T47D (cell line): ENCODE measurements at places on chromosomes 4 and X.
A peak's percentile ranks its signal among the peaks of the same experiment; 100 is the strongest.

DNA sequence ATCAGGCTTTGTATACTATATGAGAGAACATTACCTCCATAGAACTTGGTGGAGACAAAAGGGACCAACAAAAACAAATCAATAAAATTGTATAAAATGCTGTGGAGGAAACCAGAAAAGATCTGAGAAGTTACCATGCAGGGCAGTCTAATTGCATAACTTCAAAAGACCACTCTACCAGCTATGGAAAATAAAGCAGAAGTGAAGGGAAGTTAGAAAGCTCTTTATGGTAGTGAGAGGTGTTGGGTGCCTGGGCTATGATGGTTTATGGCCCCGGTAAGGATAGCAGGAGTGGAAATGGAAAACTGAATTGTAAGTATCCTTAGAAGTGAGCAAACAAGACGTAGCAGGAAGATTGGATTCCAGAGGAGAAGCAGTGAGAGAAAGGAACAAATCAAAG lies 3.1 kb downstream of the TMEM184C start:
- DNase-seq, result no peak

GRCh38 chrX:133847340-133847994 lies 137.9 kb downstream of the GPC3 start:
- no peak for DNase-seq

DNA sequence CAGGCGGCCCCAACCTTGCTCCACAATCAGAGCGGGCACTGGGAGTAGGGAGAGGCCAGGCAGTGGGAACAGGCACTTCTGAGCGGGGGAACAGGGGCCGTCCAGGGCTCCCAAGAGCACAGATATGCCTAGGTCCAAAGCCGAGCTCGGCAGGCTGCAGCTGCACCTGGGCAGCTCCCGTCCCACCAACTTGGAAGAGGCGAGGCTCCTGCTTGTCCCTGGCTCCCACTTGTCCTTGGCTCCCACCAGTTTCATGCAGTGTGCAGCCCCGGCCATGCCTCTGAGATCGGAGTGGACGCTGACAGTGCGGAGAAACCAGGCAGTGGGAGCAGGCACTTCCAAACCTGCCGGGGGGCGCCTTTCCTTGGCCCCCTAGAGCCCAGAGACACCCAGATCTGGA lies 84.0 kb upstream of the XAGE2 start:
- DNase-seq, result no peak

- DNase-seq, result no peak
These were observed 47.2 kb upstream of the TMEM33 start for GRCh38 chr4:41887821-41888686.

DNA sequence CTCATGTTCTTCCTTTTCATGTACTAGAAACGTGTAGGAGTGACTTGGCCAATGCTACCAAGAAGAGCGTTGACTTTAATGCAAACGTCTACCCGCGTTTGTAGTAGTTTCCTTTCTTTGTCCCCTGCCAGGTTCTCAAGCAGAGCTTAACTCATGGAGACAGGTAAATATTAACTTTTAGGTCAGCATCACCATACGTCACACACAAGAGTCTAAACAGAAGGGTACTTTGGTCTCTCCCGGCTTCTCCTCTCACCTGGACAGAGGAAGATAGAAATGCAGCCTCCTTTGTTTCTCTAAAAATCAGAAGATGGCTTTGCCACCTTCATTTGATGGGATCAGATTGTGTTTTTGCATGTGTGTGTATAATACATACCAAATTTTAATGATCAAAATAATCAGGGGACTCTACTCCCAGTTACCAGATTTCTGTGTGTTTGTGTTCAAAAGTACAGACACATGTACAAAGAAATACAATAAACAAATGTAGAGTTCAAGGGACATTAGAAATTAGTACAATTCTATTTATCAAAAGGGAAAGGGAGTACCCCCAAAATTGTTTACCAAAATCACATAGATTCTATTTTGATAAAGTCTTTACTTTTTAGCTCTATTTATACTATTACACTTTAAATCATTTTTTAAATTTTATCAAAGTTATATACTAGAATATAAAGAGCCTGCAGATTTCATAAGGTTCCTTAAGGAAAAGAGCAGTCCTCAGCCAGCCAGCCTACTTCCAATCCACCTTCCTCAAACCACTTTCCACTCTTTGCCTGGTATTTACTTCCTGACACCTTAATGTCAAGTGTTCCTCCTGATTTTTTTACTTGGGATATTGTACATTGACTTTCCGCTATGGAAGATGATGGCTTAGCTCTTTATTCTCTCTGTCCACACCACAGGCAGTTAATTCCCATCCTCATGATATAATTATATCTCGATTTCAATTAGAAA lies 195.5 kb downstream of the RELL1 start:
- no peak for DNase-seq

DNA sequence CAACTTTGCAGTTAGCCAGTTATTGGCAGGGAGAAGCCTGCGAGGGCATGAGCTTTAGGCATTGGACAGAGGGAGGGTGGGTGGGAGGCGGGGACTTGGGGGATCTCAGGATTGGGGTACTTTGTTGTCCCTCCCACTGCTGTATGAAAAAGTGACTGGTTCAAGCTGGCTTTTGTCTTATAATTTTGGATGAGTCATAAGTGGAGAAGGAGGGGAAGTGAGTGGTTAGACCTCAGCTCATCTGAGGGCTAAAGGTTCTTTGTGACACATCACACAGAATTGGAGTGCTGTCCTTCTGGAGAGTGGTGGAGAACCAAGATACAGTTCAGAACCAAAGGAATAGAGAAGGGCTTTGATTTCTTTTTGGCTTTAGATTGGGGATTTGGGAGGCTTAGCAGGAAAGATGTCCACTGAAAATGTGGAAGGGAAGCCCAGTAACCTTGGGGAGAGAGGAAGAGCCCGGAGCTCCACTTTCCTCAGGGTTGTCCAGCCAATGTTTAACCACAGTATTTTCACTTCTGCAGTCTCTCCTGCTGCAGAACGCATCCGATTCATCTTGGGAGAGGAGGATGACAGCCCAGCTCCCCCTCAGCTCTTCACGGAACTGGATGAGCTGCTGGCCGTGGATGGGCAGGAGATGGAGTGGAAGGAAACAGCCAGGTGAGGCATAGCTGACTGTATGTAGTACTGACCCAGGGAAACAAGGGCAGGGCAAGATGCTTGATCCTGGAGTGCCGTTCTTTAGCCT lies at the start of gene SLC4A4:
Gene SLC4A4 (plus strand): TSS at position 175 of the 748 bp plus-strand sequence.
- no peak for DNase-seq

GRCh38 chr4:159899596-159899995 lies 796.7 kb downstream of the RAPGEF2 start:
- DNase-seq, result no peak

- DNase-seq, result no peak
These were observed 115.6 kb upstream of the TLL1 start for GRCh38 chr4:165757451-165757850.

DNA sequence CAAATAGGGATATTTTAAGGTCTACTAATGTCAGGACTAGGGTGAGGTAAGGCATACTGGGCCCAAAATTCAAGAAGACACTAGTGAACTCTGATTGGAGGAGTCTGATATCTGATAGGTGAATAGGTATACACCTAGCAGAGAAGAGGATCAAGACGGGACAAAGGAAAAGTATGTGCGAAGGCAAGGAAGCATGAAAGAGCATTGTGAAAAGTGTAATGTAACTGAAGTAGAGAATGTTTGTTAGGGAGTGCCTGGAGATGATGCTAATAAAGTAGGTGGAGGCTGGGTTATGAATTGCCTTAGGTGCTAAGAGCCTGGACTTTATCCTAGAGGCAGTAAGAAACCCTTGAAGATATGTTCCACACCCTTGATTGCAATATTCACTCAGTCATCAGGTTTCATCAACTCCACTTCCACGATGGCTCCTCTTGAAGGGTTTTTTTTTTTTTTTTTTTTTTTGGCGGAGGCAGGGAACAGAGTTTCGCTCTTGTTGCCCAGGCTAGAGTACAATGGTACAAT lies 49.9 kb upstream of the XIAP start:
- DNase-seq, result no peak

- DNase-seq, result no peak
These were observed 198.1 kb upstream of the NUDT6 start for GRCh38 chr4:123120473-123120872.

DNA sequence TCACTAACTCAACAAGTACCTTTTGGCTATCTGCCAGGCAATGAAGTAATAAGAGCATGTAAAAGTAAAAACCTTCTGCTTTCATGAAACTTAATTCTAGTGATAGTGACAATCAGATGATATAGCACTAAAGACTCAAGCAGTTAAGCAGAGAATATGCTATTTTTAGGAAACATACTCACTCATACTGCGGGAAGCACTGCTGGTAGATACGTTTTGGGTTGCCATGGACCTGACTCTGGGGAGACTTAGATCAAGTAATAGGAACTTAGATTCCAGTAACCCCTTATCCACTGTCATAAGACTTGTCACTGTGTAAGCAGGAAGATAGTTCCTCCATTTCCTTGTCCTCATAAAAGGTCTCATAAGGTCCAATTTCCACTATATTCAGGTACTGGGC lies 386.3 kb downstream of the DMD start:
- no peak for DNase-seq

- DNase-seq, result no peak
These were observed 1005.8 kb downstream of the PCDH18 start for GRCh38 chr4:136526517-136526916.

DNA sequence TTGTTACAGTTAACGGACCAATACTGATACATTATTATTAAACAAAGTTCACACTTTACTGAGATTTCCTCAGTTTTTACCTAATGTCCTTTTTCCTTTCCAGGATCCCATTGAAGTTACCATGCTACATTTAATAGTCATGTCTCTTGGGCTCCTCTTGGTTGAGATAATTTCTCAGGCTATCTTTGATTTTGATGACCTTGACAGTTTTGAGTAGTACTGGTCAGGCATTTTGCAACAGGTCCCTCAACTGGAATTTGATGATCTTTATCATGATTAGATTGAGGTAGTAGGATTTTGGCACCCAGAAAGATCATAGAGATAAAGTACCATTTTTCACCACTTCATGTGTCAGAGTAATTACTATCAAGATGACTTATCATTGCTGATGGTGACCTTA lies 53.8 kb downstream of the NDNF start:
- no peak for DNase-seq

DNA sequence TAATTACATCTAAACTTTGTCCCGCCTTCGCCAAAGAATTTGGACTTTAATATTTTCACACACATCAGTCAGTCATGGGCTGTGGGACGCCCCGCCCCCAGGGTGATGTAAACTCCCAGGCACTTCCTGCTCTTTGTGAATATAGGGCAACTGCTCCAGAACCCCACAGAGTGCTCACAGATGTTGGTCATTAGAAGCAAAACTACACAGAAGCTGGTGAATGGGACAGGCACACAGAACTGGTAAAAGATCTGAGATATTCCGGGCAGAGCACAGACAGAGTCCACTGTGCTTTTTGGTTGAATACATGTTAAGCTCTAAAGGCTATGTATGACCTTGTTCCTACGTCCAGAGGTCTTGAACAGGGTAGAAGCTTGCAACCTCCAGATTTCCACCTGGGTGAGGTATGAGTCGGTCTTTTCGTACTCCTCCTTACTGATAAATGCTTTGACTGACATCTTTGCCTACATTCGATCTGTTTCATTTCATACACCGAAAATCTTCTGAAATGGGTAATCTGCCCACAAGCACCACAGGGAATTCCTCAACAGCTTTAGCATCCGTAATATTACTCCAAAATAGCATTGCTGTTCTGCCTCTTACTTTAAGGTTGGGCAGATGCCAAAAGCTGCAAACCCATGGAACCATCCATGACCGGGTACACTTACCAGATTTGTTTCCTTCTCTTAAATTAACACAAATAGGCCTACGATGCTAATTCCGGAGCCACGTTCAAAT lies 144.6 kb downstream of the AMELX start:
- no peak for DNase-seq

DNA sequence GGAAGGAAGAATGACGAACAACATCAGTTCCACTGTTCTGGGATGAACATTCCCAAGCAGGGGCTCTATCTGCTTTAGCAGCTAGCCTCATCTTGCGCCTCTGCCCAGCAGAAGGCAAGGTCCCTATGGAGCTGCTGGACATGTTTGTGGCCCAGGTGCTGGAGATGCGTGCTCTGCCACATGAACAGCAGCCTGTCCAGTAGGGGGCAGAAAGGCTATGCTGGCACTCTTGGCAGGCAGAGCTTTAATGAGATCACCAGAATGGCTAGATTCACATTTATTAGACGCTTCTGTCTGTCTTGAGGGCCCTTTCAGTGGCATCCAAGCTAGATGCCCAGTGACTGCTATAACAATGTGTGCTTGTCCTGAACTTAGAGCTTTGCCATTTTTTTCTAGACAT lies 1826.0 kb downstream of the STIM2 start:
- no peak for DNase-seq

DNA sequence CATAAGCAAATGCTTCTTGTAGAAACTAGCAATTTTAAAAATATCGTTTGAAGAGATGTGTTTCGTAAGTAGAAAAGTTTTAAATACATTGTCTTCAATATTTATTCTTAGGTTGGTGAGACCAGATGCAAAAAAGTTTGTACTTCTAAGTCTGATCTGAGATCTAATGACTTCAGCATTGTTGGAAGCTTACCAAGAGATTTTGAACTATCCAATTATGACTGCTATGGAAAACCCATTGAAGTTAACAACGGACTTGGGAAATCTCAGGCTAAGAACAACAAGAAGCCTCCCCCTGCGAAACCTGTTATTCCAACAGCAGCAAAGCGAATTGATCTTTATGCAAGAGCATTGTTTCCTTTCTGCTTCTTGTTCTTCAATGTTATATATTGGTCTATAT lies 50.2 kb upstream of the GRIA2 start:
- no peak for DNase-seq

- DNase-seq, result no peak
These were observed 38.7 kb upstream of the THOC2 start for GRCh38 chrX:123771449-123772064.

DNA sequence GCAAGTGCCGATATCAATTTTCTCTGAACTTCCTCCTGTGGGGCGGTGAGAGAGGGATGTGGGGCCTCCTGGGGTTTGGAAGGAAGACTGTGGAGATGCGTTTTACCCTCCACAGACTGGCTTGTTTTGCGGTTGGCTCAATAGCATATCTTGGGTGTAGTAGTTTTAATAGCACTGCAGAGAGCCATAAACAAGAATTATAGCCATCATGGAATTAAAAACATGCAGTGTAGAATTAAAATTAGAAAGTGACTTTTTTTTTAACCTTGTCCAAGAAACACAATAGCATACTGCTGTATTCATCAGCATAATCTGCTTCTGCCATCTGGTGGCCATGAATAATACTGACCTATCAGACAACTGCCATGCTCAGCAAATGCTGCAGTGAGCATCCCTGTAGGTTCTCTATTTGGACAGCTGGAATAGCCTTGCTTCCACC lies 47.3 kb upstream of the SCML1 start:
- DNase-seq, result peak; percentile 70

DNA sequence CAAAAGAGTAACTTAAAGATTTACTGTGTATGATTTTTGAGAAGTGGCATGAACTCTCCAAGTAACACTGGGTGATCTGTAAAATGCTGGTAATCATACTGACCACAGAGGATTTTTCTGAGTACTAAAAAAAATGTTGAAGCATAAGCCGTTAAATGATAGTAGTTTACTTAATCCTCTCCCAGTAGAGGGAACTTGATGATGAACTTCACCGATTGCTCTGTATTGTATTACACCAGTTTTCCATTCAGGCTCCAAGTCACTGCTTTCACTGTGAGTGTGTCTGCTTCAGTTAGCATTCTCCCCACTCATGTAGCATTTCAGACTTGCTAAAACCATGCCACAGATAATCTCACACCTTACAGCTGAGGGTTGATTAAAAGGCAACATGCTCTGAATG lies 294.1 kb downstream of the GBA3 start:
- no peak for DNase-seq
